Left lobe of liver (tissue), 2 donors: ENCODE measurements at places on chromosomes 2 and 18. TPM values are rescaled to one million over a fixed set of nuclear protein-coding genes. Genes with fewer than 3 reads are reported as not detected.

Gene COLEC12
- total RNA-seq, result 0.08 TPM

DNA sequence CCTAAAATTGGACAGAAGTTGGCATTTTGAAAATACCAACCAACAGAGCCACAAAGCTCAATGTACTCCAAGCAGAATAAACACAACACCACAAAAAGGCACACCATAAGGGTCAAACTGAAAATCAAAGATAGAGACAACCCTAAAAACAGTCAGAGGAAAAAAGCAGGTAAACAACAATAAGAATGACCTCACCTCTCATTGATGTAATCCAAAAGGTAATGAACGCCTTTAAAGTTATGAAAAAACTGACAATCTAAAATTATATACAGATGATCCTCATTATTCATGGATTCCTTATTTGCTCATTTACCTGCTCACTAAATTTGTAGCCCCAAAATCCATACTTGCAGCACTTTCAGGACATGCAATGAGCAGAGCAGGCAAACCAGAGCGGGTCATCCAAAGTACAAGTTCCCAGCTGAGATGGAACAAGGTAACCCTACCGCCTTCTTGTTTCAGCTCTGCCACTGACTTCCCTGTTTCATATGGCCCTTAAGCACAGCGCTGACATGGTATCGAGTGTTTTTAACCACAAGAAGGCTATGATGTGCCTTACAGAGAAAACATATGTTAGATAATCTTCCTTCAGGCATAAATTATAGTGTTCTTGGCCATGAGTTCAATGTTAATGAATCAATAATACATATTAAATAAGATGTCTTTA lies 17.0 kb downstream of the RTN4 start:
- DNase-seq, result no peak

DNA sequence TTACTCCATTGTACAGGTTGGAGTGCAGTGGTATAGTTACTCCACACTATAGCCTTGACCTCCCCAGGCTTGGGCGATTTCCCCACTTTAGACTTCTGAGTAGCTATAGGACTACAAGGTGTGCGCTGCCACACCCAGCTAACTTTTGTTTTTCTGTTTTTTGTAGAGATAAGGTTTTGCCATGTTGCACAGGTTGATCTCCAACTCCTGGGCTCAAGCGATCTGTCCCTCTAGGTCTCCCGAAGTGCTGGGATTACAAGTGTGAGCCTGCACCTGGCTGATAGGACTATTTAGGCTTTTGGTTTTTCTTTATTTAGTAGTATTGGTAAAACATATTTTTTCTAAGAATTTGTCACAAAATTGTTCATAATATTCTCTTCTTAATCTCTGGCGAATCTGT lies 121.7 kb downstream of the PHLPP1 start:
- DNase-seq, result no peak

- DNase-seq, result no peak
Measured at GRCh38 chr2:177908182-177908581, 164.4 kb downstream of the PDE11A start.

GRCh38 chr2:200985799-200986198 lies 22.3 kb upstream of the ORC2 start:
- no peak for DNase-seq
